ENCODE measurements at places on chromosomes 2 and 18.
A peak's percentile ranks its signal among the peaks of the same experiment; 100 is the strongest.

DNA sequence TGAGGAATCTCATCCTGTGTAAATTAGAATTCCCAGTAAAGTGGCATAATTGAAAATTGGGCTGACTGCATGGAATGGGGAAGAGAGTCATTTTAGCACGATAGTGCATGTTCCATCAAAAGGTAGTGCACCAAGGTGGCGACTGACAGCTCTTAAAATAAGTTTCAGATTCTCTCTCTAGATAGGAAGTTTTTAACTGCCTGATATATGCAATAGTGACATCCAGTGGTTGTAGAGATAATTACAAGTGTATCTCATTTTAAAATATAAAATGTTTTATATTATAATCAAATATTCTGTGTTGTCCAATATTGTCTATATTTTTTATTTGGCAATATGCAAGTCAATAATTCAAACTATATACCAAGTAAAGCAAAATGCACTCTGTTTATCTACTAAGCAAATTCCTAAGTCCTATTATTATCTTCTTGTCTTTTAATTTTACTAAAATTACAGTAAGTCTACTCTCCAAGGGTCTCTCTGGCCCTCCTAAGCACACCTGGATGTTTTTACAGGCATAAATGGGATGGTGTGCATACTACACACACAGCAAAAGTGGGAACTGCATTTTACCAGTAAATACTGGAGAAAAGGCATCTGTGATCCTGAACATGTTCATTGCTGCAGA is 397.7 kb upstream of the HNRNPA3 start:
- no peak for DNase-seq

GRCh38 chr2:29006092-29006979 is 25.2 kb downstream of the TOGARAM2 start:
- no peak for DNase-seq

- DNase-seq, result no peak
Observed at GRCh38 chr2:81395746-81396145, 1091.2 kb upstream of the LRRTM1 start.

- DNase-seq, result no peak
Observed at GRCh38 chr2:166831930-166832329, 56.4 kb upstream of the XIRP2 start.

DNA sequence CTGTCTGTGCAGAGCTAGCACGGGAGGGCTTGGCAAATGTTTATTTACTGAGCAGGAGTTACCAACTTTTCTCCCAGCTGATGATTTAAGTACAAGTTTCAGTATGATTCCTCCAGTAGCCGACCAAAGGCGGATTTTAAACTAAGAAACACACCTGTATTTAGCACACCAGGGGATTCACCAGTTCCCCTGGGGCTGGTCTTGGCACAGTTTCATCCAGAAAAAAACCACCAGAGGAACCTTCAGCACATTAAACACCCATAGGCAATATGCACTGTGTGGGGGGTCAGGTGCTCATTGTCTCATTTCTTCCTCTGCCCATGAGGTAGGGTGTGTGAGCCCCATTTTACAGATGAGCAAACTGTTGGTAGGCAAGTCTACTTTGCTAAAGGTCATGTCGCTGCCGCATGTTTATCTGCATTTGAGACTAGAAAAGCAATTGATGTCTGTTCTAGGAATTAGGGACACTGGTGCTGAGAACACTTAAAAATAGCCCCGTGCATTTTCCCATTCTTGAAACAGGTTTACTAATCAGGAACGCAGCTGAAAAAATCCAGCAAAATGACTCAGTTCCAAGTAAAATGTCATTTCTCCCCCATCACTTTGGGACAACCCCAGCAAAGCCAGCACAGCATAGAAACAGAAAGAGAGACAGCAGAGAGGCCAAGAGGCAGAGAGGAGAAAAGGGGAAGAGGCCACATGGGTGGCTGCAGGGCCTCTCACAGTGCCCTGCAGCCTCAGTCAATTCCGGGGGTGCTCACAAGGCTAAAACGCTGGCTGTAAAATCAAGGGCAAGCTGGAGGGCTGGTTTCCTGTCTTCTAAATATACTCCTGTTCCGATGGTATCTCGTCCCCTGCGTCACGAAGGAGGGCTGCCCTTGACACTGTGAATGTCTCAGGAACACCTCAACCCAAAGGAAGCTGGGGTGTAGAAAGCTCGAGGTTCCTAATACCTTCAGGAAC is 166.8 kb upstream of the ID2 start:
- DNase-seq, result peak; percentile 55

- no peak for DNase-seq
Observed at GRCh38 chr2:72995430-72996116, 75.9 kb downstream of the SFXN5 start.

DNA sequence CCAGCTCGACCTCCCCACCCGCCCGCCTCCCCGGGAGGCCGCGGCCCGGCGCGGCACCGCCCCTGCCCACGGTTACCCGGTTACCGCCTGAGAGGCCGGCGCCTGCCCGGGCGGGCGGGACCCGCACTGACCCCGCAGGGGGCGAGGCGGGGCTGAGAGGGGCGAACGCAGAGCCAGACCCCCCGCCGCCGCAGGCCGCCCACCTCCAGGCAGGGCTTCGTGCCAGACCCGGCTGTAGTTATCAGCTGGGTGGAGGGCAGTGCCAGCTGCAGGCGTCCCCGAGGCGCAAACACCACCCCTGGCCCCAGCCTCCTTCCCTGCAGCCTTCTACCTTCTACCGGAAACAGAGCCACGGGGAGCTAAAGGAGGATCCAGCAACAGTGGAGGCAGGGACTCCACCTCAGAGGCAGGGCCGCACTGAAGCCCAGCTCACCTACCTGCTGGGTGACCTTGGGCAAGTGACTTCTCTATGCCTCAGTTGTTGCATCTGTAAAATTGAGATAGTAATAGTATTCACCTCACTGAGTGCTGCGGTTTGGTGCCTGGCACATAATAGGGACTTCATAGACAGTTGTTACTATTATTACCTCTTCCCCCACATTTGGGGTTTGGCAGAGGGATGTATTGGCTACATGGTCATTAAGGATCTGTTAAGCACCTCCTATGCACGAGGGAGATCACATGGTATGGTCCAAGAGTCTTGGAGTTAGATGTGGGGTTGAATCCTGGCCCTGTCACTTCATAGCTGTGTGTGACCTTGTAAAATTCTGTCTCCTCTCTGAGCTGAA is 231.6 kb upstream of the SMAD2 start:
- no peak for DNase-seq

DNA sequence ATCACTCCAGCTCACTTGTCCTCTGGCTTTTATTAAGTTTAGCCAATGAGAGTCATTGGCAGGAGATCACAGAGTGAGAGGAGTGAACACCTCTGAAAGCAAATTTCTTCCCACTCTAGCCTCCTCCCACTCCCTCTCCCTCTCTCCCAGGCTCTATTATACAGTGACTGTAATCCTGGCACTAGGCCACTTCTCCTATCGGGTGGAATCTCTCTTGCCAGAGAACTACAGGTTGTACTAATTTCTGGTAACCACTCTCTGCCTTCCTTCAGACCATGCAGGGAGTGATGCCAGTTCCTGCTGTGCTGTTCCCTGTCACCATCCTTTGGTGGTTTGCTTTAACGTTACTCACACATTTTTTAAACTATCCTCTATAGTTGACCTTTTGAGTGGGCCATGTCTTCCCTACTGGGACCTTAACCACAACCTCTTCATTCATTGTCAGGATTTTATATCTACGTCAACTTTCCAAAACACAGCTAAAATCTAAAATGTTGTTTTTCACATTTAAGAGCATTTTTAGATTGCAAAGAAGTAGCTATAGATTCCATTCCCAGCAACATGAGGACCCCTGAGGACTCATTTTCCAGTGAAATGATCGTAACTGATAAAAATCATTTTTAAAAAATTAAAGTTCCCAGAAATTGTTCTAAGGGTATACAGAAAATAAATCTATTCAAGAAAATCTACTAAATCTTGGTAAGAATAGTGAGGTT is 217.1 kb downstream of the MREG start:
- DNase-seq, result no peak

GRCh38 chr2:113755035-113755834 is 1.2 kb downstream of the SLC35F5 start:
- DNase-seq, result no peak

DNA sequence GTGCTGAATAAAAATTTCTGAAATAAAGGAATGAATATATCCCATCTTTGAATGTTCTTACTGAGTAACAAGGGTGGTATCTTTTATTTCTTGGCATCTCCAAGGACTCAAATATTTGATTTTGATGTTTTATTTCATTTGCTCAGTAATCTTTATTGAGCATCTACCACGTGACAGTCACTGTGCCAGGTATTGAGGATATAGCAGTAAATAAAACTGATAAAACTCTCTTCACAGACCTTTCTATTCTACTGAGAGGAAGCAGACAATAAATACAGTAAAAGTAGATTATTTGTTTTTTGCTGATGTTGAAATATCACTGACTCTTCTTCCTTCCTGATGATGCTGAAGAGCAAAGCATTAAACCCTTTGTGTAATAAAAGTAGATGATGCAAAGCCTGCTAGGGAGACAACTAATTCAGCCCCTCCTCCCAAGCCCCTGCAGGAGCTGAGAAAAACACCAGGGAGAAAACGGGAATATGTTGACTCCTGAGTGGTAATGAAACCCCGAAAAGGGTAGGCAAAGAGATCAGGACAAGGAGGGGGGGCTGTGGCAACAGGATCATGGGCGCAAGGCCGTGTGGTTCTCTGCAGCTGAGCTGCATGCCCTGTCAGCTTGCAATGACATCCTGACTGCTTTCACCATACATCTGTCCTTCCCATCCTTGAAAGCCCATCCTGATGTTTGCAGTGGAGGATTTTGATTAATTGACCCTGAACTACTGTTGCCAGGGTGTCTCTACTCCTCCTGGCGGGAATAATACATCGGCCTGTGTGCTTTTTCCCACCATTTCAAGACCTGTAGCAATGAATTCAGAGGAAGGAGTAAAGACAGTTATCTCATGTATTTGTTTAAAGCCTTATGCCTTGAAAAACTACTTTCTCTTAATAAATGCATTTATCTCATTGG is 117.4 kb downstream of the EML6 start:
- no peak for DNase-seq

- no peak for DNase-seq
Observed at GRCh38 chr2:207499114-207499513, 30.6 kb upstream of the CREB1 start.

GRCh38 chr2:143175438-143175837 is 46.2 kb downstream of the ARHGAP15 start:
- no peak for DNase-seq
